ENCODE measurements at places on chromosomes 16 and 17.

DNA sequence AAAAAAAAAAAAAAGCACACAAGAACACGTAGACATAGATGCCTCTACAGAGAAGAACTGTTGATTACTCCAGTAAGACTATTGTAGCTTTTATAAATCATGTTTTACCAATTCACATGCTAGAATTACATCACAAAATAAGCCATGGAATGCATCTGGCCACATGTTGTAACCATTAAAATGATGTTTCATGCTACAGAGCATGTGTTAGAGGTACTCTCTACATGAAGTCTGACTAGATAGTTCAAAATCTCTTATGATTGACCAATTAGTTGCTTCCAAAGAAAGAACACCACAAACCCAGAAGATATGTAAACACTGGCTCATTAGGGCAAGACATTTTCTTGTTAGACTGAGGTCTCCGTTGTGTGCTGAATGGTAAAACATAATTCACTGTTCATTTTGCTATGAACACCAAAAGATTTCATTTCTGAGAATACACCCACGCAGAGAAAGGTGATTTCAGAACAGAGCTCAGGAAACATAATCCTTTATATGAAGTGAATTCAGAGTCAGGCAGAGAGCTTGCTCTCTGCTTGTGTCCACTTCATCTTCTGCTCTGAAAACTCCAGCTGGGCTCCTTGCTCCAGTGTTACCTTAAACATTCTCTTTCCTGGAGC is 411.4 kb upstream of the SOX9 start:
- DNase-seq, result no peak

- DNase-seq, result peak; percentile 60
Observed at GRCh38 chr17:28763804-28764266, 20.0 kb downstream of the TRAF4 start.

GRCh38 chr17:45294506-45294905 is 22.3 kb downstream of the MAP3K14 start:
- no peak for DNase-seq

- DNase-seq, result no peak
Observed at GRCh38 chr17:68594552-68594951, 6.6 kb downstream of the FAM20A start.

GRCh38 chr17:77535435-77535834 is 394.7 kb downstream of the SEC14L1 start:
- DNase-seq, result no peak

- no peak for DNase-seq
Observed at GRCh38 chr17:64081802-64082799, 47.8 kb downstream of the ERN1 start.

DNA sequence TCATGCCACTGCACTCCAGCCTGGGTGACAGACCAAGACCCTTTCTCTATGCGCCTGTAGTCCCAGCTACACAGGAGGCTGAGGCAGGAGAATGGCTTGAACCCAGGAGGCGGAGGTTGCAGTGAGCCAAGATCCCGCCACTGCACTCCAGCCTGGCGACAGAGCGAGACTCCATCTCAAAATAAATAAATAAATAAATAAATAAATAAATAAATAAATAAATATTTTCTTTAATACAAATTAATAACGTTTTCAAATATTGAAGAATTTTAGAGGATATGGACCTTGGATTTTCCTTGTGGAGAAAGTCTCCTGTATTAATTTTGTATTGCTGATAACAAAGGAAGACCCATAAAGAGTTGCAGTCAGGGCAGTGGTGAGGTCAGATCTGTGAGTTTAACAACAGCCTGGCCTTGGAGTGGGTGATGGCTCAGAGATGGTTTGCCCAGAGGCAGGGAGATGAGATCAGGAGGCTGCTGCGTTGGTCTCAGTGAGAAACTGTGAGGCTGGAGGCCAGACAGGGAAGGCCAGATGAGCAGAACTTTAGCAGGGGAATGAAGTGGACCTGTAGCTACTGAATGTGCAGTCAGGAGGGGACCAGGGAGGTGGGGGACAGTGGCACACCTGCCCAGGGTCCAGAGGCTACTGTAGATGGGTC is 4.4 kb upstream of the ASGR1 start:
- no peak for DNase-seq

DNA sequence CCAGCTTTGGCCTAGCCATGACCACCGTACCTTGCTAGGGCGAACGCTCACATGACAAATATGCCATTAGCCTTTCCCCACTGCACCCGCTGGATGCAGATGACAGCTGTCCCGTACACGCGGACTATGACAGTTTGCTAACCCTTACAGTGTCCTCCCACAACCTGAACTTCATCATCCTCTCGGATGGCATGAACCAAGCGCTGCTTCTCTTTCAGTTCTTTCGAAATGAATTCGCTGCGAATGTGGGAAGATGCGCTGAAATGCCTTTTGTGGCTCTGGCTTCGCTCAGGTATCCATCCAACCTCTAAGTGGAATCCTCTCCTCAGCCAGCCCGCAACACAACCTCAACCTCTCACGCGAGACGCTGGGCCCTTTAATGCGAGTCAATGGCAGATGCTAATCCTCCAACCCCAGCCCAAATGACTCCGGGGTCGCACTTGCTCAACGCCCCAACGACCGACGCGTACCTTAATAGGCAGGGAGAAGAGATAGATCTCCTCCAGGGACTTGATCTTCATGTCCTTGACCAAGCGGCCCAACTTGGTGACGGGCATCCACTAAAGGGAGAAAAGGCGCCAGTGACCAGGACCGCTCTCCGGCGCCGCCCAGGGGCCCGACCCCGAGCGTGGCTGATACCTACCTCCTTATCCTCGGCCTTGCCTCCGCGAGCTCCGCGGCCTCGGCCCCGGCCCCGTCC is 670 bp downstream of the RPS2 start:
- no peak for DNase-seq

GRCh38 chr16:3458852-3459361 is 15.4 kb downstream of the NAA60 start:
- DNase-seq, result no peak

DNA sequence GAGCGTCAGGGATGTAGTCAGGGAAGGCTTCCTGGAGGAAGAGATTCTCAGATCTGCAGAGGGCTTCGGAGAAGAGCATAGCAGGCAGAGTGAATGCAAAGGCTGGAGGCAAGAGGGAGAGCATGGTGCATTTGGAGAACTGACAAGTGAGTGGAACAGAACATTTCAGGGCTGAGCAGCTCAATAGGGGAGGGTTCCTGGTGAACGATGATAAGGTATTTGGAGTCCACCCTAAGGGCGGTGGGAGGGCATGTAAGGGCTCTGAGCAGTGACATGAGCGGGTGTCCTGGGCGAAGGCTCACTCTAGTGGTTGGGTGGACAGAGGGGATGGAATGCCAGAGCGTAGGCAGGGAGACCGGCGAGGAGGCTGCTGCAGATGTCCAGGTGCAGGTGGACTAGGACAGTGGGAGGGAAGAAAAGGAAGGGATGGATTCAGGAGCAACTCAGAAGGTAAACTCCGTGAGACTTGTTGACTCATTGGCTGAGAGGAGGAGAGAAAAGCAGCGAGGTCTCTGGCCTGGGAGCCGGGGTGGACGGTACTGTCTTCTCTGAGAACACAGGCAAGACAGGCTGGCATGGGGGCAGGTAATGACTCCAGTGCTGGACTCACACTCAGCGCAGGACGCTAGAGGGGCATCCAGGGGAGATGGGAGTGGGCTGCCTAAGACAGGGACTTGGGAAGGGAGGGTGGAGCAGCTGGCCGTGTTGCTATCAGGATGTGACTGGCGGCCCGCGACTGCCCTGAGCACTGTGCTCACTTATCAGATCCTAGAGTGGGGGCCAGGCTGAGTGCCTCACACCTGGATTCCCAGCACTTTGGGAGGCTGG is 1.4 kb upstream of the PITPNA start:
- no peak for DNase-seq

DNA sequence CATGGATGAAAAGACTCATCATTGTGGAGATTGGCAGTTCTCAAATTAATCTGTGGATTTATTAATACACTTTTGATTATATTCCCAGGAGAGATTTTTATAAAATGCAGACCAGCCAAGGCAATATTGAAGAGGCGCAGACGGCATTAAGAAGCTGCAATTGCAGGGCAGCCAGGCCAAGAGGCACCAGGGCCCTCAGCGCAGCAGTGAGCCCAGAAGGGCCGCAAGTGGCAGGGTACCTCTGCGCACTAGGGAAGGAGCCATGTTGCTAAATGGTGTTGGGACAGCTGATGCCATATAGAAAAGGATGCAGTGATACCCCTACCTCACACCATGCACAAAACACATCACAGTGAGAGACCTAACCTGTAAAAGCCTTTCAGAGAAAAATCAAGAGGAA is 36.6 kb upstream of the CHMP6 start:
- no peak for DNase-seq

DNA sequence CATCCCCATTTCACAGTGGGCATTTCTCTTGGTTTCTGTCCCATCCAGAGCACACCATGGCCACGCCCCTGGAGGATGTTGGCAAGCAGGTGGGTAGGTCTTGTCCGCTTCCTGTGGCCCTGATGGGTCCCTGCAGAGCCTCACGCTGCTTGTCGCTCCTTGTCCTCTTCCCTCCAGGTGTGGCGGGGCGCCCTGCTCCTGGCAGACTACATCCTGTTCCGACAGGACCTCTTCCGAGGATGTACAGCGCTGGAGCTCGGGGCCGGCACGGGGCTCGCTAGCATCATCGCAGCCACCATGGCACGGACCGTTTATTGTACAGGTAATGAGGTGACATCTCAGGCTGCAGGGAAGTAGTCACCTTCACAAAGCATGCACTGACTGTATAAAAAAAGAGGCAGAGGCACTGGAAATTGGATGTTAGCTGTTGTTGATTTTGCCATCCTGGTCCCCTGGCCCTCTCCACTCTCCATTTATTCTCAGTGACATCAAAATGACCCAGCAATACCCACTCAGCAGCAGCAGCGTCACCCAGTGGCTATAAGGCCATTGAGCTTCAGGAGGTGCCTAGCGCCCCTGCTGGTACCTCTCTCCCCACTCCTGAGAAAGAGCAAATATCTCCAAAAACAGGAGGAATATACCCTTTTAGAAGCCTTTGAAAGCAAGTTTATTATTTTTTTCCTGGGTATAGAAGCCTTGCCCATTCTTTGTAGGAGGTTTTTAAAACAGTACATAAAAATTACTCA is 13.7 kb downstream of the METTL22 start:
- DNase-seq, result no peak

- no peak for DNase-seq
Observed at GRCh38 chr16:76654088-76654820, 377.1 kb downstream of the CNTNAP4 start.

DNA sequence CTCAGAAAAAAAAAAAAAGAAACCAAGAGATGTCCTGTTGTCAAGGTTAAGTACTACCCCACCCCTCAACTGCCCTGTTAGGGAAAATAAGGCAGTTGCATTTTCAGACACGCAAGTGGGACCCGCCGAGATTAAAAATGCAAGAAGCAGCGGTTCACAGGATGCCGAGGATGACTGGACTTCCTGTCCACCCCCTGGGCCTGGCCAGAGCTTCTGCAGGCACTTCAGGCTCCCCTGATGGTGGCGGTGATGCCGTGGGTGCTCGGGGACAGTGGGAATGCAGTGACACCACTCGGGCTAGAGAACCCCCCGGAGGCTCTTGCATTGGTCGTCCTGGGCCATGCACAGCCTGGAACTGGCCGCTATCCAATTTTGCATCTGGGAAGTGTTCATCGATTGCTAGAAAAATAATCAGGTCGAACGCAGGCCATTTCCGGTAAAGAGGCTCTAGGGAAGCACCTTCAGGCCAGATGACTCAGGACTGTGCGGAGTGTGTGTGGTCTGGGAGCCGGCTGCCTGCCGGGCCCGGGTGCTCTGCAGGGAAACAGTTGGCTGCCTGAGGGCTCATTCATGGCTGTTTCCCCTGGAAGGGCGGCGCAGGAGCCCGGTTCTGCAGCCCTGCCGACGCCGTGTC is 13.4 kb upstream of the CRISPLD2 start:
- DNase-seq, result no peak

DNA sequence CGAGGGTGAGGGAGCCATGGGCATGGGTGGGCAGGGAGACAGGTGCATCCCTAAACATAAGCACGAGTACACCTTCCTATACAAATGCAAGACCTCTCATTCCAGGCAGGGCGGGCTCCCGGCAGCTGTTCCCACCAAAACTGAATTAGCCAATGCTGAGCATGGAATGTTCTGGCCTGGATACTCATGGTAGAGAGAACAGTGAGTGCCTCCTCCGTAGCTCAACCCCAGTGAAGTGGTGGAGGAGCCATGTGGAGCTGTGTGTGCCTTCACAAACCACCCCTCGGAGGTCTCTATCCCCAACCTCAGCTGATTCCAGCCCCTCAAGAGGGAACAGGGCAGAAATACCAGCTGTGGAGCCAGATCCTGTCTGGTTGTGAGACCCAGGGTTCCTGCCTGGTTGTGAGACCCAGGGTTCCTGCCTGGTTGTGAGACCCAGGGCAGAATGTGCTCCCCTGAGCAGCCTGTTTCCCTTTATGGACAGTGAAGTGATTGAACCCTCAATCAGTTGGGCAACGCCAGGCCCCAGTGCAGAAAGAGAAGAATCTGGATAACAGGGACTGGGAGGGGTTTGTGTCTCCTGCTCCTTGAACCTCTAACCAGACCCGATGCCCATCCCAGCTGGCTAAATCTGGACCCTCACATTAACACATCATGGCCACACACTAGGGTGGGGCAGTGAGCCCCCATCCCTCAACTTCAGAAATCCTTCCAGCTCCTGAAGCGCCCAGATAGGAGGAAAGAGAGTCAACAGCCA is 2.4 kb upstream of the CDH16 start:
- no peak for DNase-seq

DNA sequence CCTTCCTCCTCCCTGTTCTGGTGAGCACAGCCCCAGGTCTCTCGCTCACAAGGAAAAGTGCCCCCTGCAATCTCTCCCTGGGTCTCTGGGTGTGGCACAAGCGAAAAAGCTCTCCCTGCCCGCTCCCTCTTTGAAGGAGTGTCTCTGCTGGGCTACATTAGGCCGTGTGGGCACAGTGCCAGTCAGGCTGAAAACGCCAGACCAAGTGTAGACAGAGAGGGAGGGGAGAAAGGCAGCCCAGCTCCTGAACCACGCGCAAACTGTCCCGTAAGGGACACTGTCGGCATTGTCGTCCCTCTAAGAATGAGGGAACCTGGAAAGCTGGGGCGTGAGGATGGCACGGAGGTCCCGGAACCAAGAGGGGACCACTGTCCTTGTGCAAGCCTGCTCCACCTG is 3.9 kb downstream of the SMIM5 start:
- no peak for DNase-seq

DNA sequence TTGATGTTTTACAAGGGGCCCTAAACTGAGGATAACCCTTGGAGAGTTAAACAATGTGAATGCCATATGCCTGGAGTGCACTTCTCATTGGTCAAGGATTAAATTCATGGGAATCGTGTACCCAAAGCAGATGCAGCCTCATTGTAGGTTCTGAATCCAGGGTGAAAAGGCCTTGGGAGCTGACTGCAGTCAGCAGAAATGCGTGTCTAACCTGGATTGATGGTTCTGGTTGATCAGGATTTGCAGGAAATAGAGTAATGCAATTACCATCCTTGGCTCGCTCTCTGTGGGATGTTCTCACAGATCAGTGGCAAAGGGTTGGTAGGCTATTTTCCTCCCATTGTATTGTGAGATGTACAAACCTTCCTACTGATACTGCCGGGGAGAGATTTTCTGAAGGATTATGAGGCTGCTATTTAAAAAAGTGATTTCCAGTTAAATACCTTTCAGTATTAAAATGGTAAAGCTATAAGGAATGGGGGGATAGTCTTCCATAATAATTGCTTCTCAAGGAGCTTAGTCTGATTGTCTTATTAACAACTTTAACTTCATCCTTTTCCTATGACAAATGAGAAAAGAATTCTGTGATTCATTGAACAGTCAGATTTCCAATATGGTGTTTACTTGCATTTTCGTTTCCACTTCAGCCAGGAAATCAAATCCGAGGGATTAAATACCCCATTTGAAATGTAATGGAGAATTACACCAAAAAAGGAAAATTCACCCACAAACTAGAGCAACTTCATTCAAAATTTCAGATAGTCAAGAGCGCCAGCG is 1028.1 kb upstream of the EEF2KMT start:
- DNase-seq, result no peak

GRCh38 chr16:12122202-12122601 is 145.7 kb downstream of the SNX29 start:
- no peak for DNase-seq

Data from amygdala (tissue), 56 donors.